ENCODE measurements at places on chromosomes 5 and 9.
A peak's percentile ranks its signal among the peaks of the same experiment; 100 is the strongest.

DNA sequence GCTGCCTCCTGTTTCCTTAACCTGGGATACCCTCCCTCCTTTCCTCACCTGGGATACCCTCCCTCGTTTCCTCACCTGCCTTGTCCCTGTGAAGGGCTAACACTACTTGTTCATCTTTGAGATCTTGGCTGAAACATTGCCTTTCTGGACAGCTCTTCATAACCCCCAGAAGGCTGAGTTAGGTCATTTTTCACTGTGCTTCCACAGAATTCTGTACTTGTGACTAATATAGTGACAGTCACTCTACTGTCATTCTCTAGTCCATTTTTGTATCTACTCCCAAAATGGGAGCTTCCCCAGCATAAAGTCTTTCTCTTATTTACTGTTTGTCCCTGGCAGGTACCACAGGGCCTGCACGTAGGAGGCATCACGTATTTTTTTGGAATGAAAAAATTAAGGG is 21.5 kb upstream of the DAB2 start:
- no peak for DNase-seq

GRCh38 chr5:140322751-140323731 is 20.1 kb upstream of the PFDN1 start:
- DNase-seq, result no peak

- DNase-seq, result no peak
Observed at GRCh38 chr5:14161825-14162556, 18.8 kb downstream of the TRIO start.

DNA sequence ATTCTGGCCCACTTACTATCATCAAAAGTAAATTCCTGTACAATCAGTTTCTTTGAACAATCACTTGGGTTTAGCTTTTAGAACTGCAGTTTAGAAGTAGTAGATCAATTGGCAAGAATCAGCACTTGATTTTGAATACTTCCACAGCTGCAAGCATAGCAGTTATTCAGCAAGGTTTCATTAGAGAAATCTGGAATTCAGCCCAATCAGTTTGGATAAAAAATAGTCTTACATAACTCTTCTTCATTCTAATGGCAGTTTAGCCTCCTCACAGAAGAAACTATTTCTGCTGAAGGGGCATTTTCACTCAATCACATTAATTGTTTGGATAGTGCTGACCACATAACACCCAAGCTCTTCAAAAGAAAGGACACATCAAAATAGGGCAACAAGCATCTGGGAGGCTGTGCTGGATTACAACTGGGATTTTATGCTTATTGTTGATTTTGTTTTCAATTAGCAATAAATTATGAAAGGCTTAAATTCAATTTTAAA is 336.2 kb upstream of the PDE4D start:
- no peak for DNase-seq

DNA sequence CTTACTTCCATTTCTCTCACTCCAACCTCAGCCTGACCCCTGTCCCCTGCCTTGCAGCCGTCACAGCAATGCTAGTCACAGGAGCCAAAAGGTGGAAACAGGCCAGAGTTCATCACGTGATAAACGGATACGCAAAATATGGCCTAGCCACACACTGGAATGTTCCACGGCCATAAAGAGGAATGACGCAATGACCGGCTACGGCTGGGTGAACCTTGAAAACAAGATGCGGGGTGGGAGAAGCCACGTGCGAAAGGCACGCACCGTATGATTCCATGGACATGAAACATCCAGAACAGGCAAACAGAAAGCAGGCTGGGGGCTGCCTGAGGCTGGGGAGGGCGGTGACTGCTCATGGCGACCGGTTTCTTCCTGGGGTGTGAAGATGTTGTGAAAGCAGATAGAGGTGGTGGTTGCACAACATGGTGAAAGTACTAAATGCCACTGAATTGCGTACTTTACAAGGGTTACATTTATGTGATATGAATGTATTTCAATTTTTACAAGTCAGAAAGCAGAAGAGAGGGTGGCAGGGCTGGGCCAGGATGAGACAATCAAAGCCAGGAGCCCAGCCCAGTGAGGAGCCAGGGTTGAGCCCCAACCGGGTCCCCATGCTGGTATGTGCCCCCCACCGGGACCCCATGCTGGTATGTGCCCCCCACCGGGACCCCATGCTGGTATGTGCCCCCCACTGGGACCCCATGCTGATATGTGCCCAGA is 117.8 kb upstream of the SARDH start:
- peak; percentile 14 for DNase-seq
